ENCODE measurements at places on chromosomes 11 and 22. TPM values are rescaled to one million over a fixed set of nuclear protein-coding genes. Genes with fewer than 3 reads are reported as not detected.

DNA sequence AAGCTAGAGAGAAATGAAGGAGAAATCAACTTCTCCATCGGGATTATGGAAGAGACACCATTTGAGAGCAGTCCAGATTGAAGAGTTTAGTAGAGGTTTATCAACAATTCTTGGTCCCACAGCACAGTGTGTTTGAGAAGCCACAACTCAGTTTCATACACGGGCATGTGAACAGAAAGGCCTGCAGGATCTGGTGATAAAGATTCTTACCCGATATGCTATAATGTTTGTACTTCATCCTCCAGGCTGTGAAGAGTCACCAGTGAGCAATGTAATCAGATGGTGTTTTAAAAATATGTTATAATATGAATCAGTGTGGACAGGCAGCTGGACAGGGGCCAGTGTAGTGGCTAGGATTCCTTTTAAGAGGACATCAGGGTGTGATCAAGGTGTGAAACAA is 29.7 kb upstream of the VWA5A start:
- DNase-seq: no peak

- DNase-seq: no peak
Observed at GRCh38 chr11:75651218-75651617, 17.6 kb downstream of the MAP6 start.

- no peak for DNase-seq
Observed at GRCh38 chr22:50602338-50602700, 1.7 kb downstream of the MAPK8IP2 start.

GRCh38 chr11:68096962-68097361 is 24.2 kb downstream of the CHKA start:
- no peak for DNase-seq

- DNase-seq: no peak
Observed at GRCh38 chr11:34546511-34547209, 33.1 kb upstream of the ELF5 start.

- DNase-seq: no peak
Observed at GRCh38 chr22:46297151-46297812, 612 bp downstream of the GTSE1 start.

- DNase-seq: peak; percentile 60
Observed at GRCh38 chr11:122711362-122711761, 55.8 kb downstream of the UBASH3B start.

DNA sequence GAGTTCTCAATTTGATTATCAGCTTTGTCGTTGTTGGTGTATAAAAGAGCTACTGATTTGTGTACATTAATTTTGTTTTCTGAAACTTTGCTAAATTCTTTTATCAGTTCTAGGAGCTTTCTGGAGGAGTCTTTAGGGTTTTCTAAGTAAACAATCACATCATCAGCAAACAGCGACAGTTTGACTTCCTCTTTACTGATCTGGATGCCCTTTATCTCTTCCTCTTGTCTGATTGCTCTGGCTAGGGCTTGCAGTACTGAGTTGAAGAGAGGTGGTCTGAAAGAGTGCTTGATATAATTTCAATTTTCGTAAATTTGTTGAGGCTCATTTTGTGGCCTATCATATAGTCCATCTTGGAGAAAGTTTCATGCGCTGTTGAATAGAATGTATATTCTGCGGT is 213.0 kb downstream of the DLG2 start:
- DNase-seq: no peak

DNA sequence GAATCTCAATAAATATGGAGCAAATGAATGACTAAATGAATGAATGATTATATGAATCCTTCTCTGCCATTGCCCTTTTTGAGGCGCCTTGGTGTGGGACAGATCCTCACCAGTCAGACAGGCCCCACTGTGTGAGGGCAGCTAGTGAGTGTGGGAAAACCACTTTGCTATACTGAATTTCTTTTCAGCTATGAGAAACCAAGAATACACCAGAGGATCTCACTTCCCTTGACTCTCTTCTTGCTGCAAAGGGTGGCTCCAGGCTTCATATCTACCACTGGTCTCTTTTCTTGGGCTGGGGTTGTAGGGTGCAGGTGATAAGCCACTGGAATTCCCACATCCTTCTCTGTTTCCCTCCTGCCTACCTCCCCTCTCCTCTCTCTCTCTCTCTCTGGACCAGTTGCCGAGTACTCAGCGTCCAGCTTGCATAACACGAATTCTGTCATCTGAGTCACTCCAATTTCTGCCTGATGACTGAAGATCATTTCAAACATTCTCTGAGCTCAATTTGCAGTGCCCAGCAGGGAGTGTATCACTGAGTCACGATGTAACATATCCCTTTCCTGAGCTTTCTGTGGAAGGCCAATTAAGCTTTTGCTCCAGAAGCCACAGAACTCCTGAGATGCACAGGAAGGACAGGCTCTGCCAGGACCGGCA is 304.3 kb upstream of the NCAM1 start:
- no peak for DNase-seq

GRCh38 chr11:120521176-120521575 is 9.6 kb downstream of the GRIK4 start:
- DNase-seq: peak; percentile 6

- peak; percentile 86 for DNase-seq
Observed at GRCh38 chr11:64767344-64768299, 7.8 kb upstream of the PYGM start.

GRCh38 chr11:44713022-44713421 is 13.7 kb upstream of the TSPAN18 start:
- no peak for DNase-seq

DNA sequence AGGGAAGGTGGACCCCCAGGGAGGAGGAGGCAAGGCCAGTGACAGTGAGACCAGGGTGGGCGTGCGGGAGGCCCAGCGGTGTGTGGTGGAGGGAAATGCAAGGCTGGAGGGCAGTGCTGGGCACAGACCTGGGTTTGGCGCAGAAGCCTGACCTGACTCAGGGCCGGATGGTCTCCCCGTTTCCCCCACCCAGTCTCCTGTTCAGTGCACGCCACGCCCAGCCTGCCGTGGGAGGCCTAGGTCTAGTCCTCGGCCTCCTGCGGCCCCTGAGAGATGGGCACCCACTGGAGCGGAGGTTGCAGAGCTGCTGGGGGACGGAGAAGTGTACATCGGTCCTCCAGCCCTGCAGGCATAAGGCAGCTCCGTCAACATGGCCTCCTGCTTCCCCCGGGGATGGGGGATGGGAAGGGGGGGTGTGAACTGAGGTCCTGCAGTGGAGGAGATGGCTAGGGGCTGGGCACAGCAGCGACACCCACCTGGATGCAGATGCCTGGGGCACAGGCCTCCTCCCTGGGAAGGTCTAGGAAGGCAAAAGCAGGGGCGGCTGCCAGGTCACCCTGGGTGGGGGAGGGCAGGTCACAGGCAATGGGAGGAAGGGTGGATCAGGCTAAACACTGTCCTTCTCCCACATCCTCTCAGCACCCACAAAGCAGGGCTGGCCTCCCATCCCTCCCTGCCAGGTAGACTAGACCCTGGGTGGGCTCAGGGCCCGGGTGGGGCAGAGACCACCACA is 15.9 kb downstream of the IL17REL start:
- DNase-seq: peak; percentile 60

GRCh38 chr22:24305260-24305692 is 34.6 kb downstream of the SPECC1L start:
- no peak for DNase-seq

- no peak for DNase-seq
Observed at GRCh38 chr11:57330029-57330428, 5.3 kb upstream of the TNKS1BP1 start.

- peak; percentile 56 for DNase-seq
Observed at GRCh38 chr22:44586351-44586990, 88.4 kb upstream of the RTL6 start.

DNA sequence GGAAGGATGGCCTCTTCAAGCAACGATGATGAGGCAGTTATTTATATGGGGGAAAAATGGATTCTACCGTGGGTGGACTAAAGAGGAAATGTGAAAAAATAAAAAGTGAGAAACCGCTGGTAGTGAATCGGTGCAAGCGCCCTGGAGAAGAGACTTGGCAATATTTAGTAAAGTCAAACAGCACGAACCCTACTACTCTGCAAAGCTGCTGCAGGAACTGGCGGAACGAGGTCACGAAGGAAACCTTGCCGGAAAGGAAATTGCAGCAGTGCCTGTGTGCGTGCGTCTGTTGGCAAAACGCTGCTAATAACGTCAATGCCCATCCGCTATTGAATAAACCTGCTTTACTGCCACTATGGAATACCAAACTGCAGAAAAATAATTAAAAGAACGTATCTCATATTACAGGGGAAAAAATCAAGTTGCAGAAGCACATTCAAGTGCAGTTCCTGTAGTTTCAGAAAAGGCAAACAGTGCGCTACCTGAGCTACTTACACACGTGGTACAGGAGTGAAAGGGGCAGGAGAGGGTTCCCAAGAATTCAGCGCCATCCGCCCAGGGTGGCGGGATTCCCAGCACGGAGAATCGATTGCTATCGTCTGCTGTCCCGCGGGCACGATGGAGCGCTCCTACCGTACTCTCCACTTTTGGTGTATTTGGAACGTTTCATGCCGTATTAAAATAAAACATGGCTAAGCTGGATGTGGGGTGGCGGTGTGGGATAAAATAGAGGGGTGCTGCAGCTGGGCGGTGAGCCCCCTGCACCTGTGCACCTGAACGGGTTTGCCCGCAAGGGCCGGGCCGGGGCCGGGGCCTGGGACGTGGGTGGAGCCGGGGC is 585 bp upstream of the NADSYN1 start:
- peak; percentile 77 for DNase-seq

DNA sequence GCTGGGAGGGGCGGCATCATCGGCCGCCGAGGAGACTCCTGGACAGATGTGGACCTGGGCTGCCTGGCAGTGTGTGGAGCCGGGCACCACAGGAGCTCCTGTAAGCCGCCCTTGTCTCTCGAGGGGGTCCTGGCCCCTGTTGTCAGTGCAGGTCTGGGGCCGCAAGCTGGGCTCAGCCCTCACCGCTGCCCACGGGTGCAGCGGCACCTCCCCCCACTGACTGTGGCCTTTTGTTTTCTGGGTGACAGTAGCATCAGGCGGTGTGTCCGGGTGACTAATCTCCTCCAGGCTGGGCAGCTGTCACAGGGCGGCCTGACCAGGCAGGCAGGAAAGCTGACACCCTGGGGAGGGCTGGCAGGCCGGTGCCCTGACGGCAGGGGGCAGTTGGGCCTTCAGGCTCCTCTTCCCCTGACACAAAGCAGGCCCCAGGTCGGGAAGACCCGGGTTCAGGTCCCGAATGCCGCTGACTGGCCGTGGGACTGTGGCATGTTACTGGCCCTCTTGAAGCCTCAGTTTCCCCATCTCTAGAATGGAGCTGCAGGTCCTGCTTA is 16.3 kb downstream of the DGKZ start:
- DNase-seq: no peak

DNA sequence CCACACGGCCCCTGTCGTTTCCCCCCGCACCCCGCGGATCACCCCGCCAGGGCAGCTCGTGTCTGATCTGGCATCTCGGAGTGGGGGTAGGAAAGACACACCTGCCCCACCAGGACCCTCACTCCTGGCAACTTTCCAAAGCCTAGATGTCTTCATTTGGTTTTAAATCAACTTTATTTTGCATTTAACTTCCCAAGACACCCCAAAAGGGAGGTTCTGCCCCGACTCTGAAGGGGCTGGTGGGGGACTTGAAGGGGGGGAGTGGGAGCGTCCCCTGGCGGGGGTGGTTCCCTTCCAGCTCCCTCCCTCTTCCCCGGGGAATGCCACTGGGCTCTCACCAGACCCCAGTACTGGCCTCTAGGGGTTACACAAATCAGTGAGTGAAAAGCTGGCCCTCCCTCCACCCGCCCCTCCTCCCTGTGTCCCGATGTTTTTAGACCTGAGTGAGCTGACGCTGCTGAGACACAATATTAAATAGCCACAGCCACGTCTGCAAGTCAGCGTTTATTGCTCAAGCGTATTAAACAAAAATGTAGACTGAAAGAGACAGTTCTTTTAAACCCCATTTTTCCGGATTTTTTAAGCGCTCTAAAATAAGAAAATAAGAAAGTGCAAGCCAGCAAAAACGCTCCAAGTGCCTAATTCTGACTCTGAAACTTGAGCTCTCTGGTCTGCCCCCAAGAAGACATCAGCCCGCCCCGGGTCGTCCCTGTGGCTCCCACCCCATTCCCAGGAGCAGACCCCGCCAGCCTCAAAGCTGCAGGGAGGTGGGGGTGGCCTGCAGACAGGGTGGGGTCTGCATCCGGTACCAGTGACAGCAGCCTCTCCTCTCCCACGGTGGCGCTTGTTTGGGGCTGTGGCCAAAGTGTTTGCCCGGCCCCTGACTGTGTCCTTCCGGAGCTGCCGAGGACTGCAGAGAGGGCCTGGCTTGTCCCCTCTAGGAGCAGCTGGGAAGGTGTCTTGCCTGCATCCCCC is 1.1 kb upstream of the TTLL8 start:
- DNase-seq: no peak

GRCh38 chr11:61333550-61334433 is 764 bp downstream of the TKFC start:
- DNase-seq: no peak

DNA sequence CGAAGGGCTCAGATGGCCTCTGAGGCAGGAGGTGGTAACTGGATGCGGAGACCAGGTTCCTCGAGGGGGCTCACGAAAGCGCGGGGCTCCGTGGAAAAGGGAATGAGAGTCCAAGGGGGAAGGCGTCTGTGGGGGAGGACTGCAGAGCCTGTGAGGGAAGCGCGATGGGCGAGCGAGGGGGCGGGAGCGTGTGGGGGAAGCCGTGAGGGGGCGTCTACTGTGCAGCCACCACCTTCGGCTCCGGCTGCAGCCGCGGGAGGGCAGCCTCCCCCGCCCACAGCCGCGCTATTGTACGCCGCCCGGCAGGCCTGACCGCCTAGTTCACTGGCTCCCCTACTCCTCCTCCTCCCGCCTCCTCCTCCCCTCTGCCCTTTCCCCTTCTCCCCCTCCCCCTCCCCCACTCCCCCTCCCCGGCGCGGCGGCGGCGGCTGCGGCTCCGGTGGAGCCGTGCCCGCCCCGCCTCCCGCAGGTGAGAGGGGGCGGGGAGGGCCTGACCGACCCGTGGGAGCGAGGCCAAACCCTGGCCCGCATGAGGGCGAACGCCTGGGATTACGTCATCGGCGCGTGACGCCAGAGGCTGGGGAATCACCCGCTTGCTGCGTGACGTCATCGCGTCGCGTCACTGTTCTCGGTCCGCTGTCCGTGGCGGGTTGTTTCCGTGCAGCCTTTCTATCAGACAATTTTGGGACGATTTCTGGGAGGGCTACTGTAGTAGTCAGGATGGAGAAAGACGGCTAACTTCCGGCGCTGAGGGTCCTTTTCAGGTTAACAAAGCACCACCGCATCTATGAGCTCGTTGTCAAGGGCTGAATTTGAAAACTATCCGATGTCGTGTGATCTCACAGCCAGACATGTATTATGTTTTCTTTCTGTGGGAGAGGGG is at the start of gene PAK1:
Gene PAK1 (minus strand): TSS at position 294 of the 883 bp plus-strand sequence. CDS start 81,574 bp downstream, outside the sequence.
- DNase-seq: peak; percentile 93

Gene RIMBP3C
- not detected for total RNA-seq

Gene ARHGAP32
- 13.0 TPM for total RNA-seq

Gene GLYATL1
- total RNA-seq: not detected

Gene GNG3
- total RNA-seq: 5.0 TPM

Gene HBG2
- total RNA-seq: not detected

Gene C22orf23
- not detected for total RNA-seq

Gene DEFB131B
- total RNA-seq: not detected

Gene SRRD
- 17.4 TPM for total RNA-seq

Gene PTPRCAP
- total RNA-seq: 3.7 TPM
